ENCODE measurements at places on chromosomes 1 and 21.

GRCh38 chr1:110535985-110536384 is 17.0 kb upstream of the KCNA10 start:
- DNase-seq = no peak

DNA sequence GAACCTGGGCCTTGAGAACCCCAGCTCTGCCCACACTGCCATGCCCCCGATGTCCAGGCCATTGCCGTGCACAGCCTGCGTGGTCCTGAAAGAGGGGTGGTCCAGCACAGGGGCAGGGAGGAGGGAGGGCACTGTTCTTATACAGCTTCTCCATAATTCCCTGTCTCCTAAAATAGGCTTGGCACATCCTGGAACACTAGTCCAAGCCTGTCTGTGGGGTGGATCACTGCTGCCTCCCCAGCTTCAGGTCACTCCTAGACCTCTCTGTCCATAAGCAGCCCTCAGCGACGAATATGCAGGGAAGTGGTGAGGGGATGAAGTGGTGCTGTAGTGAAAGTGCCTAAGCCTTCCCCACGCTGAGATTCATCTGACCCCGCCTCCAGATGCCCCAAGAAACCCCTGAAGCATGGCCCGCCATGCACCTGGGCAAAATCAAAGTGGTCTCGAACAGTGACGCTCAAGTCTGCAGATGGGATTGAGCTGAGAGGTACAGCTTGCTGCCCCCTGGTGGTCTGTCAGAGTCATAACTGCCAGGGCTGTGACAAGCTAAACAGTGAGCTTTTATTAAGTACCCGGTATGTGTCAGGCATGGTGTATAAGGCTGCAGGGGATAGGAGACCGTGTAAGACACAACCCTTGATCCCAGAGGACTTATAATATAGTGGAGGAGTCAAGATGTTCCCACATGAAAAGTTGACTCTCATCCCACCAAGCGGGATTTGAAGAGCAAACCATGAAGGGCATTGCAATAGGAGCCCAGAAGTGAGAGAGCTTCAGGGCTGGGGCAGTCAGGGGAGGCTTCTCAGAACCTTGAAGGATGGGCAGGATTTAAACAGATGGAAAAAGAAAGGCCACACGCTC is 66.6 kb downstream of the FAM163A start:
- DNase-seq = peak; percentile 78

GRCh38 chr1:64396817-64397216 is 73.1 kb upstream of the CACHD1 start:
- no peak for DNase-seq

GRCh38 chr1:246508897-246509688 is 2.0 kb upstream of the SMYD3 start:
- DNase-seq = no peak

- DNase-seq = no peak
Observed at GRCh38 chr21:16794950-16795349, 717.9 kb upstream of the CXADR start.
